ENCODE measurements at places on chromosomes 7 and 10.

GRCh38 chr10:3635697-3636096, 149.3 kb downstream of the KLF6 start:
- no peak for DNase-seq

- no peak for DNase-seq
Measured at GRCh38 chr10:89055159-89055558, 64.6 kb downstream of the FAS start.

DNA sequence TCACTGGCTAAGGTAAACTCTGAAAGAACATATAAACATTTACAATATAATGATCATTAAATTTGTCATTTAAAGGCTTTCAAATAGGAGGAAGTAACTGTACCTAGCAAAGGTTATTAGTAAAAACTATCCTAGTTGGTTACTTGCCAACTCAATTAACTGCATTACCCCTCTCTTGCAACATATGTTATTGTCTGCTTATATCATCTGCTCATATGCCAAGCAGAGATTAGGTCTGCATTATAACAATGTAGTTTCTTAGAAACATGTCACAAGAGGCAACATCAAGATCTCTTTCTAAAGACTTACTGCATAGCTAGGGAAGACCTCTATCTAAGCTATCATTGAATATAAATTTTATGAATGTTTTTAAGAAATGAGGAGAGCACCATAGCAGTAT, 132.5 kb downstream of the RELN start:
- DNase-seq = no peak

DNA sequence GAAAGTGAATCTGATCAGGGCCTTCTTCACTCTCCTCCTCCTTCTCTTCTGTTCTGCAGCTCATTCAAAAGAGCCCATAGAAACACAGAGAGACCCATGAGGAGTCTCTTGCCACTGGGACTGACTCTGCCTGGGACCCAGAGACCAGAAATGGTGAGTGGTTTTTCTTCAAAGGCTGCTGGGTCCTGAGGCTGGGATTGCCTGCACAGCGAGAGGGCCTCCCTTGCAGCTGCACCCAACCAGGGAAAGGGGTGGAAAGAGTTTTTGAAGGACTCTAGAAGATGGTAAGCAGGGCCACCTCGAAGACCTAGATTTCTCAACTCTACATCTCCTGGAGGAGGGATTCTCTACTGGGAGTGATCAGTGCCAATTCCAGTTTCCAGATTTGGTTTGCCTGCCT, 15.5 kb upstream of the HOXA13 start:
- DNase-seq = no peak

GRCh38 chr10:98466861-98467505, 20.2 kb upstream of the HPS1 start:
- no peak for DNase-seq

DNA sequence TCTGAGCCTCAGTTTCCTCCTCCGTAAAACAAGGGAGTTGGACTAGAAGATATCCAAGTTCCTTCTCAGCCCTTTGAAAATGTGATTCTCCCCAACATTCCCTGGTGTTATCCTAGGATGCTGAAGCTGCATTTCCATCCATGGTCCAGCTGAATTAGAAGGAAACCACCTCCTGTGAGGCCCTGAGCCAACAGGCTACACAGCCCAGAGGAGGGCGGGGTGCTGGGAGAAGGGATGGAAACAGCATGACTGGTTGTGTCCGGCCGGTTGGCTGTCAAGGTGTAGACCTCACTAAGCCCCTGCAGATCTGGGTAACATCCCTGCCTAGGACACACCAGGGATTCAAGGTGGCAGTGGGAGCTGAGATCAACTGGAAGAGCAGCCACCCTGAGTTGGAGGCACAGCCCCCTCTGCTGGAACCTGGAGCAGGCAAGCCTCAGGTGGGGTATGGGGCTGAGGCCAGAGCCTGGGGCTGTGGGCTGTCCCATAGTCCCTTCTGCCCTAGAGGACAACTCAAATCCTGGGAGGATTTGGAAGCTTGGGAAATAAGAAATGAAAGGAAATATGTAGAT, 72.0 kb downstream of the PAX2 start:
- DNase-seq = no peak

- DNase-seq = no peak
Measured at GRCh38 chr7:27140126-27140857, 3.2 kb downstream of the HOXA5 start.

DNA sequence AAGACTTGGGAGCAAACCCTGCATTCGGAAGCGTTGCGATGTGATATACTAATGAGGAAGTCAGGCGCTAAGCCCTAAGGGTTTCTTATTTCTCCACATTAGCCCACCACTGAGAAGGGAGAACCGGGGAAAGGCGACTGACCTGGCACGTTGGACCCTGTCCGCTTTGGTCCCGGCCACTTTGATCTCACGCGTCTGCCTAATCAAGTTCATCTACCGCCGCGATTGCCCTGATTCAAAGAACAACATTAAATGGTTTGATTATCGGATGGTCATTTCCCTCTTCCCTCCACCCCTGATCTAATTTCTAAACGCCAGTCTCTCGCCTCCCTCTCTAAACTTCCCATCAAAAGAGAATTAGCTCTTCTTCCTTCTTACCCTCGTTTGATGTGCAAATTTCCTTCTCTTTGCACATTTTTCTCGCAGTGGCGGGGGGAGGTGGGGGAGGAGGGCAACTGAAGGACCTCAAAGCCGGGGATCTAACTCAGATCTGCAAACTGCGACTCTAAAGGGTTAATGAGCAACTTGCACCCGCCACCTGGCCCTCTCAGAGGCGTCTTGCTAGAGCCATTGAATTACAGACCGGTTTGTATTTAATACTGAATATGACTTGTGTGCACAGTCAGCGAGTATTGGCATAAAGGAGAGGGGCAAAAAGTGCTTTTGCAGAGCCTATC, 687 bp upstream of the DKK1 start:
- no peak for DNase-seq

DNA sequence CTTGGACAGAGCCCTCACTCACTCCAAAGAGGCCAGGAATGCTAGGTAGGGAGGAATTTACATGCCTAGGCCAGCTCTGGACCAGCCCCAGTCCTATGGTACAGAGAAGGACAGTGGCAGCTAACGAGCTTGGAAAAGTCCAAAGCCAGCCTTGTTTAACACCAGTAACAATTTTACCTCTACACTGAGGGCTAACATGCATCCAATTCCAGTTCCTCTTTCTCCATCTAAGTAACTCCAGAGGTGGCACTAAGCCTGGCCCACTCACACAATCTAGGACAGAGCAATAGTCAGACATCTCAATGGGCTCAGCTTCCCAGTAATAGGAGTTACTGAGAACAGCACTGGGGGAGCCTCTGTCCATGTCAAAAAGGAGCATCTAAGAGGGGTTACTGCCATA, 5.7 kb upstream of the LCOR start:
- DNase-seq = no peak

- DNase-seq = no peak
Measured at GRCh38 chr7:98355250-98355538, 45.7 kb downstream of the BAIAP2L1 start.

- DNase-seq = no peak
Measured at GRCh38 chr7:101154693-101155102, 422 bp downstream of the AP1S1 start.

DNA sequence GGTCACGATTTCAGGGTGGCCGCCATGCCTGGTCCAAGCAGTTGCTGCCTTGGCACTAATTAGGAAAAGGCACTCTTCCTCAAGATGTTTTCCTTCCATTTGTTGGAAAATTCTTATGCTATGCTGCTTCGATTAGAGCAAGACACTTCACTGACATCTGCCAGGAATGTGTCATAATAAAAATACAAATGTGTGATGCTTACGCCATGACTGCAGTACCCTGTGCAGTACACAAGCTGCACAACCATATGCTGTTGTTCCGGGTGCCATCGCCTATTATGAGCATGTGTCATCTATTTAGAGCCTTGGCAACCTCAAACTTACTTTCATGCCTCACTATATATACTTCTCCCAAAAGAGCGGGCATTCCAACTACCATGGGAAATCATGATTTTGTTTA, 14.9 kb upstream of the MPP7 start:
- no peak for DNase-seq

GRCh38 chr10:96468845-96469244, 44.9 kb downstream of the TLL2 start:
- DNase-seq = no peak

- DNase-seq = peak; percentile 71
Measured at GRCh38 chr10:48306870-48307710, 613 bp downstream of the MAPK8 start.

Measured in activated CD8-positive, alpha-beta memory T cell treated with anti-CD3 and anti-CD28 coated beads, Interleukin-2, amount 50 U/mL, for 4 hours (primary cell).